Left ventricle myocardium inferior (tissue), 1 donor: ENCODE measurements at places on chromosomes 13 and 19.

DNA sequence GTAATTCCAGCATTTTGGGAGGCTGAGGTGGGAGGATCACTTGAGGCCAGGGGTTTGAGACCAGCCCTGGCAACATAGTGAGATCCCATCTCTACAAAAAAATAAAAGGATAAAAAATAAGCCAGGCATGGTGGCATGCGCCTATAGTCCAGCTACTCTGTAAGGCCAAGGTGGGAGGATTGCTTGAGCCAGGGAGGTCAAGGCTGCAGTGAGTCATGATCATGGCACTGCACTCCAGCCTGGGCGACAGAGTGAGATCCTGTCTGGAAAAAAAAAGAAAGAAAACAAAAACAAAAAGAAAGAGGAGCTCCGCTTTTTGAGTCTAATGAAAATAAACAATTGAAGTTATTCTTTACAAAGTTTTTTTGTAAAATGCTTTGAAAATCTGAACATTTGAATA lies 326.2 kb downstream of the GPC5 start:
- DNase-seq: no peak

DNA sequence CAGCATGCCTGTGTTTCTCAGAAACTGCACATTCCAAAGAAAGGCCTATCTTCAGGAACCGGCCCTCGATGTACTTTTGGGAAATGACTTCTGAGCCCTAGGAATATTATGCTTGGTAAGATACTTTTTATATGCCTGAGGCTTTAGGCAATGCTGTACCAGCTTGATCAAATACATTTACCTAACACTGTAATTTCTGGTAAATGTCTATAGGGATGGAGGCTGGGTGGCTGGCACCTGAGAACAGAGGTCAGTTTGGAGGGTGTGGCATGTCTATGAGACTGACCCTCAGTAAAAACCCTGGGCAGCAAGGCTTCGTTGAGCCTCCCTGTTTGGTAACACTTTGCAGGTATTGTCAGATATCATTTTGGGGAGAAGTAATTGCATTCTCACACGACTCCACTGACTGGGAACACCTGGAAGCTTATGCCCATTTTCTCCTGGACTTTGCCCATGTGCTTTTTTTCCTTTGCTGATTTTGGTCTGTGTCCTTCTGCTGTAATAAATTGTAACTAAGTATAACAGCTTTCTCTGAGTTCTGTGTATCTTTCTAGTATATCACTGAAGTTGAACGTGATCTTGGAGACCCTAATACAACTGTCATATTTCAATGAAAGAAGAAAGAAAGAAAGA lies 1339.1 kb downstream of the OLFM4 start:
- no peak for DNase-seq

- DNase-seq: no peak
These were observed 652 bp downstream of the POU4F1 start for GRCh38 chr13:78602561-78603239.

DNA sequence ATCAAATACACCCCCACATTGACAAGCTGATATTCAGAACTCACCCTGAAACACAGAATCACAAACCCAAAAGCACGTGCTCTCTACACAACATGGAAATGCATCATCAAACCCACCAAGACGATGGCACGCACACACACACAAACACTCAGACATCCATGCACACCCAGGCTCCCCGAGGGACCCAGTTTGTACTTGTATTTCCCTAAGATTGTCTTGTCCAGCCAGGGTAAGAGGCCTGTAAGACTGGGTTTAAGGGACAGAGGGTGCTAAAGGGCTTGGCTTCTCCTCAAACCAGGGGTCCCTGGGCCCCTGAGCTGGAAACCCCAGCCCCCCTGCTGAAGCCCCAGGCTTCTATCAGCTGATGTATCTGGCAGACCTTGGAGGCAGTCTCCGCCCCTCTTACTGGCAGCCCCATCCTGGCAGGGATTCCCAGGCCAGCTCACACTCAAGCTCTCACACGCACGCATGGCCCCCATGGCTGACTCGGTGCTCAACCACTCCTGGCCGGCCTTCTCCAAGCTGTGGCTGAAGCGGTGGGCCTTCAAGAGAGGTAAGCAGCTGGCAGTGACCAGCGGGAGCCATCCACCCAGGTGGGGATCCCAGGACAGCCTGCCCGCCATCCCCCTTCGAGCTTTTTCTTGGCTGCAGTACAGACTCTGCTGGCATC lies 6.5 kb downstream of the ARHGEF18 start:
- DNase-seq: no peak

GRCh38 chr19:51324167-51324481 lies 12.7 kb downstream of the IGLON5 start:
- DNase-seq: no peak

- no peak for DNase-seq
These were observed 41.4 kb upstream of the IGSF23 start for GRCh38 chr19:44571830-44572580.

GRCh38 chr19:6105444-6105843 lies 4.9 kb downstream of the RFX2 start:
- DNase-seq: no peak

DNA sequence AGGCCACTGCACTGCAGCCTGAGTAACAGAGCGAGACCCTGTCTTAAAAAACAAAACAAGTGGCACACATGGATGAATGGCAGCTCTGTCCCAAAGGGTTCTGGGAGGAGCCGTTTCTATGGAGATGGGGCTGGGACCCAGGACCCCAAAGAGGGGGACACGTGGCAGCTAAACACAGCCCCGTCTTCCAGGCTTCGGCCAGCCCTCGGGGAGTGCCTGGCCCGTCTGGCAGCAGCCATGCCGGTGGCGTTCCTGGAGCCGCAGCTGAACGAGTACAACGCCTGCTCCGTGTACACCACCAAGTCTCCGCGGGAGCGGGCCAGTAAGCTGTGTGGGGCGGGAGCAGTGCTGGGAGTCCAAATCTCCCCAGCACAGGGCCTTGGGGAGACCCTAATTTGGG lies 82.4 kb downstream of the RYR1 start:
- no peak for DNase-seq

- no peak for DNase-seq
These were observed 74.7 kb downstream of the FGF14 start for GRCh38 chr13:102327119-102327617.

DNA sequence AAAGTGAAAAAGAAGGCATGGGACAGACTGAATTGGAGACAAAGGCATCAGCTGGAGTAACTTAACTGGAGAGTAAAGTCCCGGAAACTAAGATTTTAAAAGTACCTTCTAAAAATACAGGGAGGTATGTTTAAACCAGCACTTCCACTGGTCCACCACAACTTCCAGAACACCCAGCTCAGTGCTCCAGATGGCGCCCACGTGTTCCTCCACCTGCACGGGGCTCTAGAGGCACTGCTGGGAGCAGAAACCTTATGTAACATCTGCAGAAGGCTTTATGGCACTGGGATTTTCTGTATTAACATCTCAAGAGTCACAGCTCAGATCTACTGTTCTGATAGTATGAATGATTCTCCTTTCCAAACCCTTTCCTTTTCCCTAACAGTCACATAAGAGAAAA lies 252.1 kb downstream of the DCLK1 start:
- DNase-seq: no peak

- no peak for DNase-seq
These were observed 713.8 kb upstream of the GPC6 start for GRCh38 chr13:92512852-92513251.

- peak; percentile 25 for DNase-seq
These were observed 19.3 kb downstream of the ENOX1 start for GRCh38 chr13:43767341-43767931.

GRCh38 chr13:98349731-98350305 lies 172.7 kb upstream of the RNF113B start:
- no peak for DNase-seq

DNA sequence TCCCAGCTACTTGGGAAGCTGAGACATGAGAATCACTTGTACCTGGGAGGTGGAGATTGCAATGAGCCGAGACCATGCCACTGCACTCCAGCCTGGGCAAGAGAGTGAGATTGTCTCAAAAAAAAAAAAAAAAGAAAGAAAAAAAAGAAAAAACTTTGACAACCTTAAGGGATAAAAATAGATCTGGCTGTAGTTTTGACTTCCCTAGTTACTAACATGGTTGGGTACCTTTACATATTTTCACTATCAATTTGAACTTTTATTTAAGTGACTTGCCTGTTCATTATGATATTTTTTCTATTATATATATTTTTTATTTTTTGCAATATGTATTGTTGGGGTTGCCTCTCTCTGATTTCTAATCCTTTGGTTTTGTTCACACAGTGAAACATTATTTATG lies 8.4 kb upstream of the ZNF235 start:
- DNase-seq: no peak
